ENCODE measurements at places on chromosomes 5 and 9.

DNA sequence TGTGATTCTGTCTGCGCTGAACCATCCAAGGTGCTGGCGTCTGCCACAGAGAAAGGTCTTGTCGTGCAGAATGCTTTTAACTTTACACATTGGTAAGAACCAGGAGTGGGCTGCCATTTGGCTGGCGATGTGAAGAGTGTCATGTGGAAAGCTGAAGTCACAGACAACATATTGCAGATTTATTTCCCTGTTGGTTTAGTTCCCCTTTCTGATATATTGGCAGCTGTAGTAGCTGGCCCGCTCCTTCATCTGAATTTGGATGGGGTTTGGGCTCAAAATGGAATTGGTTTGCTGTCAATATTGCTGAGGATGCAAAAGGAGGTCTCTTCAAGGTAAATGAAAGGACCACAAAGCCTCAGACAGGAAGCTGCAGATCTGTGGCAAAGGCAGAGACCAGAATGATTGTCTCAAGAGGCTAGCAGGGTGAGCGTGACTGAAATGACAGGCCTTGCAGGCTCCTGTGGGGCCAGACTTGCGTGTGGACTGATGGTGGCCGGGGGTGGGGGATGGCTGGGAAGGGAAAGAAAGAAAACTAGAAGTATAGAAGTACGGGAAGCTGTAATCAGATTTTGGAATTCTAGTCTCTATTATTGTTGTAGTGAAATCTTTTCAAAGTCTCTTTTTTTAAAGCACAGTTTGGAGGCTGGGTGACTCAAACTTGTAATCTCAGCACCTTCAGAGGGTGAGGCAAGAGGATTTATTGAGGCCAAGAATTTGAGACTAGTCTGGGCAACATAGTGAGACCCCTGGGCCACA, 25.1 kb upstream of the CD180 start:
- DNase-seq, result no peak

DNA sequence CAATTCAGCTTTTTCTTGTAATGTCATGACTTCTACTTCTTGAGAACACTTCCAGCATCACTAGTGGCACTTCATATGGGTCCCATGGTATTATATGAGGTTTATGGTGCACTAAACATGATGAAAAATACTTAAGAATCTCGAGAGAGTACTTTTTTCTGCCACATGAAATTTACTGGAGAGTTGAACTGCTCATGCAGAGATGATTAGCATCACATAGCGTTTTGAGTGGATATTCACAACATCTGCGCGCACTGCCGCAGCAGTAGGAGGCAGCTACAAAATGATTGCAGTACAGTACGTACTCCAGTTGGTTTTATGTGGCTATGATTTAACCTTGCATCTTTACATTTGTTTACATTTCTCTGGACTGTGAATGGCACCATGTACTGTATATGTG, 14.7 kb downstream of the RAD1 start:
- no peak for DNase-seq

- DNase-seq, result no peak
Measured at GRCh38 chr5:118461436-118461835, 526.9 kb downstream of the DTWD2 start.

- no peak for DNase-seq
Measured at GRCh38 chr5:10540951-10541646, 22.8 kb upstream of the ANKRD33B start.

DNA sequence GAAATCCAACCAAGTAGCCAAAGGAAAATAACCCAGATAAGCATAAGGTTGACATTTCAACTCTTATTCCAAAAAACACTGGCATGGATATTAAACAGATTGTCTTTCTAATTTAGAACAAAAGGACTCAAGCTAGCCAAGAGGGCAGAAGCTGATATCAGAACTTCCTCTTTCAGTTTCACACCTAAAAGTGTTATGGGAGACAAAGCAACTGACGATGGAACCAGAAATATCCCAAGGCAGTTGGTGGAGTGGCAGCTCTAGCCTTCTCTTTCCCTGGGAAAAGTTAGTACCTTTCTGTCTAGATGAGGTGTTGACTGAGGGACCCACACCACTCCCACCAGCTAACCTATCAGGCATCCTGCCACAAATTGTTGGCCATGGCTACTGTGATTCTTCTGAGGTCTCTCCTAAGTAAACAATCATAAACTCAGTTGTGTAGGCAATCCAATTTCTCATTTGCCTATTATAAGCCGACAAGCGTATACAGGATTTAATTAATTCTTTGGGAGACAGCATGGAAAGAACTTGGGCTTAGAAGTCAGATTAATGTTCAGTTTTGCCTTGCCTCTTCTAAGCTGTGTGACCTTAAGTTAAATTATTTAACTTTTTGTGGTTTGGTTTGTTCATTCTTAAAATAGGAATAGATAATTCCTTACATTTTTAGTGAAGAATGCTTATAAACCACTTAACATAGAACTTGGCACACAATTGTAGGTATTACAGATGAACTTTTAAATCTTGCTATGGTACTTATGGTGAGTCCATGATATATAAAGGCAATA, 110.9 kb upstream of the ADAMTSL1 start:
- no peak for DNase-seq

GRCh38 chr5:38961691-38962090, 112.5 kb downstream of the RICTOR start:
- DNase-seq, result no peak

DNA sequence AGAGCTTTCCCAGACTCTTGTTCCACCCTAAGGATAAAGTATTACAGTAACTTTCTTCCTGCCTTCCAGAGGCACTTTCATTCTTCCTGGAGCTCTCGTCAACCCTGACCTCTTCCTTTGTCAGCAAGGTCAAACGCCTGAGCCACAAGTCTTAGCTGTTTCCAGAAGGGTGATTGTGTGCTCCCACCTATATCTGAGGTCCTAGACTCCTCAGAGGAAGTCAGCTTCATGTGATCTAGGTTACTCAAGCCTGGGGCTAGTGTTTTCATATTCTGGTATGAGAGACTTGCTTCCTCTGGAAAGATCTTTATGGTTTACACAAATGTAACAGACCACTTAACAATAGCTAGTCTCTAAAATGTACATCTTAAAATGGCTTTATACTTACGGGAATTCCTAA, 5.4 kb upstream of the FAM120A start:
- DNase-seq, result no peak

Measured in NCI-H1092 (cell line).